Stimulated activated CD4-positive, alpha-beta T cell treated with anti-CD3 and anti-CD28 coated beads, Interleukin-2, amount 100 ng/mL, for 4 hours (primary cell): ENCODE measurements at places on chromosomes 2 and 18.
A peak's percentile ranks its signal among the peaks of the same experiment; 100 is the strongest.

DNA sequence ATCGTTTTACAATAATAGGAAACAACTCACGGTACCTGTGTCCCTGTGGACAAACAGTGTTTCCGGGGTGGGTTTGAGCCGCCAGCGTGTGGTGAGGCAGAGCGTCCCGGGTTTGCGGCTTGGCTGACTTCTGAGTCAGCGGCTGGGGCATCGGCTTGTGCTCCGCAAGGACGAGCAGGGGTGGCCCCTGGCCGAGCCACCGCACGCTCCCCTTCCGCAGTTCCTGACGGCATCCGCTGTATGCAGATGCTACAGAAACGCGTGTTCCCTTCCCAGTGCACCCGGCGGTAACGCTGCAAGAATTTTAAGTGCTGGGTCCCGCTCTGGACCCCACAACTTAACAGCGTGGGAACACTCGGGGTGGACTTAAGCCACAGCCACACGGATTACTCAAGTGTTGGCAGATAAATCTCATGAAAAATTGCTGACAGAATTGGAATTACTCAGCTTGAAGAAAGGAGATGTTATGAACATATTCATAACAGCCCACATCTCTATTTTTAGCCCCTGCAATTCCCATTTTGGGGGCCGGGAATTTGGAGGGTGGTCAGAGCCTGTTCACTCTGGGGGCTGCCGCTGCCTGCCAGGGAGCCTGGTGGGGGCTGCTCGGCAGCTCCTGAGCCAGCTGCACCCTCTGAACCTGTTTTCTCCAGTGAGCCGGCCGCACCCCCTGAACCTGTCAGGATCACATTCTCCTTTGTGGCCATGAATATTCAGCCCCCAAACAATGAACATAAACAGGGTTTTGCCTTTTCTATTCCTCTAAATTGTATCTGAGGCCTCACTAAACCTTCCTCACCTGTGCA, 12.6 kb upstream of the KCNG2 start:
- no peak for DNase-seq

GRCh38 chr2:215430528-215431187, 5.2 kb downstream of the FN1 start:
- no peak for DNase-seq

- DNase-seq = no peak
These were observed 198.3 kb upstream of the FIGN start for GRCh38 chr2:163934131-163934530.

GRCh38 chr2:9439536-9439935, 16.1 kb downstream of the CPSF3 start:
- DNase-seq = no peak

DNA sequence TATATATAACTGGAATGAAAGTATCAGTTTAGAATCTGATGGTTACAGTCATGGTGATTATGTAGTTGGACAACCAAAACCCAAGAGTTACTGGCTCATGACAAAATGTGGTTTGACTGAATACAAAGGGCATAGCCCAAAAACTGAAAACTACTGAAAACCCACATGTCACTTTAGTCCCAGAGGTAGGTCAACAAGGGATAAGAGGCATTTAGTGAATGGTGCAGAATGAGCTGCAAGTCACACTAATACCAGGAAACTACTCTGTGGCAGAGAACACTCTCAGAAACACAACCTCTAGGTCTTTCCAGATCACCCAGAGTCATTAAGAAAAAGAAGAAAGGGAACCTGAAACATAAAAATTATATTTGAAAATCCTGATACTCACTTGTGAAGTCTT, 154.5 kb downstream of the AGPS start:
- no peak for DNase-seq

GRCh38 chr2:105186967-105187498, 54.5 kb upstream of the GPR45 start:
- no peak for DNase-seq

- no peak for DNase-seq
These were observed 119.6 kb downstream of the FEZ2 start for GRCh38 chr2:36478332-36478738.

- no peak for DNase-seq
These were observed 38.9 kb upstream of the YES1 start for GRCh38 chr18:850960-851359.

DNA sequence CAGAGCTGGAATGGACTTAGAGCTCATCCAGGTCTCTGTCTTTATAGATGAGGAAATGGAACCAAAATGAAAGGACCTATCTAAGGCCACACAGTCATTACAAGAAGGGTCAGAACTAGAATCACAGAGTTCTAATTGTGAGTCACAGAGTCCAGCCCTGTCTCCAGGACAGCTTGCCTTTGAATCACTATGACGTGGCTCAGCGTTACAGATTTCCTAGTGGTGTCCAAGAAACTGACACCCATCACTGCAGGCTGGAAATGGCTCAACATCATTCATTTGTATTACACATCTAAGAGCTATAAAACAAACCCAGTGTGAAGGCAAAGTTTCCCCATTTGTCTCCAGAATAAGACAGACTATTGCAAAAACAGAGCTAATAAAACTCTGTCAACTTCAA, 164.3 kb upstream of the SIX2 start:
- DNase-seq = no peak

DNA sequence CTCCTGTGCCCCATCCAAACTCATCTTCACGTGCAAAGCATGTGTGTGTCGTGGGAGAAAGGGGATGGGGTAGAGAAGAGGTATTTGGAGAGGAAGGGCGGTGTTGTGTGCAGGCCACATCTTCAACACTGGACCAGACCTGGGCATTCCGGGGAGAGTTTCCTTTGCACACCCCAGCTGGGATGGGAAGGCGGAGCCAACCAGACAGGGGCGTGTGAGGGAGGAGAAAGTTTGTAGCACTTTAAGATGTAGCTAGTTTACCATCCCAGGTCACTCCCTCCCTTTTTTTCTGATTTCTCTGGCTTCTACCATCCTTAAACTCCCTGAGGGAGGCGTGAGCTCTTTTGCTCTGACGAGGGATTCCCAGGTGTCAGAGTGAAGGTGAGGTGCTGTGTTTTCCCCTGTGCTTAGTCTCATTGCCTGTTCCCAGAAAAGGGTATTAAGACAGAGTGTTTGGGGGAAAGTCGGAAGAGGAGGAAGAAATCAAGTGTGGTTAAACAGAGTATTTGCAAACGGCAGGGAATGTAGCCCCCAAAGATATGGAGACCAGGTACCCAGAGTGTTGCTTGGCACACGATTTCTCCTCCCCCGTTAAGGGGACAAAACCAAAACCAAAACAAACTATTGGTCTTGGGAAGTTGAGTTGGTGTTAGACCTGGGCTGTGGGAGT, 1.6 kb downstream of the SETBP1 start:
- DNase-seq = no peak

GRCh38 chr2:215435280-215435869, 493 bp downstream of the FN1 start:
- no peak for DNase-seq

DNA sequence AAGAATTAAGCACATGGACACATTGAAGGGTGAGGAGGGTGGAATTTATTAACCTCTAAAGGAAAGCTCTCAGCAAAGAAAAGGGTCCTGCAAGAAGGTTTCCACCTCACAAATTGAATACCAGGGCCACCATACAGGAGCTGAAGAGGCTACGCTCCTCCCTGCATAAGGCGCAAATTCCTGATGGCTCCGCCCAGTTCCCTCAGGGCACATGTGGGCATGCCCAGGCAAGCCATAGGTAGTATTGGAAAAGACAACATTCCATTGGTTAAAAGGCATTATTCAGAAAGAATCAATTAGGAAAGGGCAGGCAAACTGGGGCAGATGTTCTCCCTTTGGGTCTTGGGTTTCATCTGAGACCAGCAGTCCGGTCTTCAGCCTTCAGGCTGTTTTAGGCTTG, 161.2 kb downstream of the PTPRM start:
- no peak for DNase-seq

- peak; percentile 32 for DNase-seq
These were observed 84.6 kb downstream of the NRP2 start for GRCh38 chr2:205766779-205767359.

- no peak for DNase-seq
These were observed 17.8 kb upstream of the SPAG16 start for GRCh38 chr2:213266421-213266820.

GRCh38 chr2:26557244-26557925, 79.5 kb upstream of the OTOF start:
- no peak for DNase-seq

DNA sequence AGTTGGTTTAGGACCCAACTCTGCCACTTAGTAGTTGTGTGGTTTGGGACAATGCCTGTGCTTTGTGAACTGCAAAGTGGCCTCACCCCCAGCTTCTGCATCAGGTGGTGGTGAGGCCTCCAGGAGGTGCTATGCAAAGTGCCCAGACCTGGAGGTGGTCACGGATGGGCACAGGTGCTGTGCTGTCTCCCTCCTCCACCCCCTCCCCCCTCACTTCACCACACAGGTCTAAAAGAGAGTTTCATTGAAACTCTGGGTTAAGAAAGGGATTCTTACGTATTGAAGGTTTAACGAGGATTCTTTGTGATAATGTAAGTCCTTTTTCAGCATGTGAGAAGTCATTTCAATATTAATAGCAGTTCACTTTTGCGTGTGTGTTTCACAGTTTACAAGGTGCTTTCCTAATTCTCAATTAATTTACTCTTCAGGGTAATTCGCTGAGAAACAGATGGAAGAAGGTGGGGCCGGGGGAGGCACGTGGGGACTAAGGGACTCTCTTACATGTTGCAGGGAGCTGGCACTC, 369.9 kb downstream of the LPIN1 start:
- DNase-seq = no peak
